ENCODE measurements at places on chromosomes 3 and 15.

DNA sequence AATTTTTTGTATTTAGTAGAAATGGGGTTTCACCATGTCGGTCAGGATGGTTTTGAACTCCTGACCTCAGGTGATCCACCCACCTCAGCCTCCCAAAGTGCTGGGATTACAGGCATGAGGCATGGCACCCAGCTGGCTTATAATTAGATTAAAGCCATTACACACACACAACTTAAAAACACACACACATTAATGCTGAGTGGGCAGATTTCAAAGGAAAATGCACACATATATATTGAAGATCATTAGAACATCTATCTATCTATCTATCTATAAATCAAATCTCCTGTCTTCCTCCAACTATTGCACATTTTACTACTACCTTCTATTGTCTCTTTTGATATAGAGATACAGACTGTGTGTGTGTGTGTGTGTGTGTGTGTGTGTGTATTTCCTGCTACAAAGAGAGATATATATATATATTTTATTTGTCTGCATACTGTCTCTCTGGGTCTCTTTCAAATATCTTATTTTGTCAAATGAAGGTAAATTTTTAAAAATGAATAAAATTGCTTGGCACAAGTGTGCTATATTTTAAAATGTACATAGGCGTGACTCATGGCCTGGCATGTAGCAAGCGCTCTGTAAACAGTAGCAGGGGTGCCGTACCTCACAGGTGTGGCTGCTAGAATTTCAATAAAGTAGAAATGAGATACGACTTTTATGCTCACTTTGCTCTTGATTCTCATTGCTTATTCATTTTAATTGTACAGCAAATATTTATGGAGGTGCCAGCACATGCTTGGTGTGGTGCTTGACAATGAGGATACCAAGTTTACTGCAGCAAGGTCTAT is 655.8 kb downstream of the AGBL1 start:
- no peak for DNase-seq

DNA sequence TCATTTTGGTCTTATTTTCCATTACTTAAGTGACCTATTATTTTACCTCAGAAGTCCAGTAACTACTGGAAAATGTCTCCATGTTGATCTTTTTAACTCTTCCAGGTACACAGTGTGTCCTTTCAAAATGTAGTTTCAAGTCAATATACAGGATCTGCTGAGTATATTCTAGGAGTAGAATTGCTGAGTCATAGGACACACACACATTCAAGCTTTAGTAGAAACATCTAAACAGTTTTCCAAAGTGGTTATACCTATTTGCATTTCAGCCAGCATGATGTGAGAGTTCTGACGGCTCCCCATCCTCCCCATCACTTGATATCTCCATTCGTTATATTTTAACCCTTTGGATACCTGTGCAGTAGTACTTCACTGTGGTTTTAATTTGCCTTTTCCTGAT is 271.9 kb downstream of the MCTP2 start:
- no peak for DNase-seq

- no peak for DNase-seq
These were observed 35.6 kb upstream of the RASGRP1 start for GRCh38 chr15:38600236-38600635.

- DNase-seq = no peak
These were observed 327.3 kb upstream of the GBE1 start for GRCh38 chr3:82088749-82089148.

GRCh38 chr3:134228035-134228434 is 22.6 kb downstream of the RYK start:
- DNase-seq = no peak

DNA sequence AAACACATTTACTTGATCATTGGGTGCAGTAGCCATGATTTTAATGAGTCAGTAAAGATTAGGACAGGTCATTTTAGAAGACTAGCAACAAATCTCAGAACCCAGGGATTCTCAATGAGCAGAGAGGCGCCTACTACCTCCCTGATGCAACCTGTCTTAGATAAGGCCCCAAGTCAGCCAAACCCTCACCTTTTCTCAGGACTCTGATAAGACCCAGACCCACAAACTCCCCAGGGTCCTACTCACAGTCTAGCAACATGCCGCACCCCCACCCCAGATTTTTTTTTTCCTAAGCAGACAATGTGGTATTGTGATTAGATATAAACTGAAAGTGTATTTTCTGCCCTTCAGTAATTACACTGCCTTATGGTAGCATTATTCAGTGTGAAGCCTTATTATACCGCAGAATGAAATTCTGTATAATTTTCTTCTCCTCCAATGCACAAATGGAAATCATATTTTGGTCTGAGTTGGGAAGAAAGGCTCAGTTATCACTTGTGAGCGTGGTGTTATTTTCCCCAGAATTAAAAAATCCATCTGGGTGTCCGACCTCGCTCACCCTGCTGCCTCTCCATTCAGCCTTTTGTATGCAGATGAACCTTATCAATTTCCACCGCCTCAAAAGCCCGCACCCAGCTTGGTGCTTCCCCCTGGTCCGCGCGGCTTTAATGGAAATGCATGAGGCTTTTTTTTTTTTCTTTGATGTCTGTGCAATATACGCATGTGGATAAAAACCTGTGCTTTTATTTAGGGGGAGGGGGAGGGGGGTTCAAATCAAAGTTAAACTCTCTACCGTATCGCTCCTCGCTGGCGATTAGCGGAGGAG is 122.0 kb upstream of the SOX14 start:
- no peak for DNase-seq

GRCh38 chr3:127015282-127016042 is 32.5 kb downstream of the PLXNA1 start:
- DNase-seq = no peak

GRCh38 chr3:64238971-64239667 is 13.9 kb upstream of the PRICKLE2 start:
- DNase-seq = no peak

DNA sequence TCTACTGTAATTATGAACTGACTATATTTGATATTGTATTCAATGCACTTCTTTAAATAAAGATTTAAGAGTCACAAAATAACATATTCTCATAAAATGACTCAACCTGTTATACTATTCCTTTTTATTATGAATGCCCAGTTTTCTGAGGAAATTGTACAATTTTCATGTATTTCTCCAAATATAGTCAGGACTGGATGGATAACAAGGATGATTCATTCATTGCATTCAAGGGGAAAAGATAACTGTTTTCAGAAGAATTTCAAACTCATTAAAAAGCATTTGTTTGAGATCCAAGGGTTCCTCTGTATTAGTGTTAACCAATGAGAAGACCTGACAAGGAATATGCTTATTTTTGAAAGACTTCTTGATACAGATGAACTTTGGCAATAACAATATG is 163.7 kb downstream of the MEIS2 start:
- no peak for DNase-seq

GRCh38 chr15:75597667-75598341 is 18.7 kb upstream of the PTPN9 start:
- DNase-seq = no peak

- no peak for DNase-seq
These were observed 109.4 kb upstream of the MBNL1 start for GRCh38 chr3:152159328-152159727.

DNA sequence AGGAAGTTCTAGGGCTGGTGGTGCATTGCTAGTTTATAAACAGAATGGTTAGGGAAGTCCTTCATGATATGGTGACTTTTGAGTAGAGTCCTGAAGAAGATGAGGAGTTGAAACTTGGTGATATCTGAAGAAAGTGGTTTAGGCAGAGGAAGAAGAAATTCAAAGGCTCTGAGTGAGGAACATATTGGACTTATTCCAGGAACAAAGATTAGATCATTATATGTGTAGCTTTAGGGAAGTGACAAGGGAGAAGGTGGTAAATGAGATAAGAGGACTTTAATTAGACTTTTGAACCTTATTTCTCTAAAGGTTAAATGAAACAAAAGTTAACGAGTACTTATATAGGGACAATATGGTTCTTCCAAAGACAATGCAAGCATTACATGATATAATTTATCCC is 286.7 kb downstream of the DOCK3 start:
- DNase-seq = peak; percentile 45

GRCh38 chr3:110430146-110430545 is 641.5 kb upstream of the NECTIN3 start:
- no peak for DNase-seq

GRCh38 chr15:58268746-58269267 is 130.6 kb downstream of the AQP9 start:
- no peak for DNase-seq

- peak; percentile 70 for DNase-seq
These were observed at the start of gene ABCC5 for GRCh38 chr3:184017672-184018423. Gene ABCC5 (minus strand): TSS chr3:184017884. CDS start chr3:184014392, 3,492 bp downstream.

GRCh38 chr3:9976721-9977709 is 9.6 kb downstream of the EMC3 start:
- DNase-seq = no peak

DNA sequence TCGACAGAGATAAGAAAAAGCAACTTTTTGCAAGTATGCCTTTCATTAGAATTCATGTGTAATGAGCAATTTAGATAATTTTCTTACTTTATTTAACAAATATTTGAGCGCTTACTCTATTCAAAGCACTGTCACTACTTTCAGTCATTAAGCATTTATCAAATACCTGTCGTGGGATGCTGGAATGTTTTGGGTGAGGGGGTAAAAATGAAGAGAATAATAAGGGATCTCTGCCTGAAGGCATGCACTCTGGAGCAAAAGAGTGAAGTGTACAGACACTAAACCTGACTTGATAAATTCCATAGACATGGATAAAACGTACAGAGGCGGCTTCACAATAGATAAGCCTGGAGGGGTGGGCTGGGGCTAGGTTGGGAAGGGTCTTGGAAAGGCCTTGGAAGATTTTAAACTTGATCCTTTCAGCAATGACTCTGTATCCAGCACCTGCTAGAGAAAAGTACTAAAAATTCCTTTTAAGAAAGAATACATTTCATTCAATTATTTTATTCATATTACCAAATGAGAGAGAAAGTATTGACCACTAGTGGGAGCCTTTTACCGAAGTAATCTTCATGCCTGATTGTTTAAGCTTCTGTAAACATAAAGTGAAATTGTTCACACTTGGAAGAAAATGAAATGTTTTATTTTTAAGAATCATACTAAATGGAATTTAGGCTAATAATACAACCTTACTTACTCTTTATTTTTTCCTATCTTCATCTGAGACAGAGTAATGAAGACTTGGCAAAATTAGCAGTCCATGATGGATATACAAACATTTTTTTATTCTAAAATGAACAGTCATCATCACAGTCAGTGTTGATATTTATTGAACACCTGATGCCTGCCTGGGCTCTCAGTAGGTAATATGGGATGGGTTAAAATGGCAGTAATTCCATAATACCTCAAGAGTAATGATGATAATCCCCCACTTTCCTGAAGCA is 113.2 kb downstream of the PPP2R3A start:
- no peak for DNase-seq

GRCh38 chr3:12380461-12380860 is 91.6 kb downstream of the PPARG start:
- no peak for DNase-seq

- no peak for DNase-seq
These were observed 344.6 kb upstream of the PROK2 start for GRCh38 chr3:72129501-72130094.

- no peak for DNase-seq
These were observed 24.6 kb downstream of the COL8A1 start for GRCh38 chr3:99662838-99663570.

- no peak for DNase-seq
These were observed 465.8 kb downstream of the FOXP1 start for GRCh38 chr3:71117572-71118247.

- no peak for DNase-seq
These were observed 115.9 kb upstream of the PRR20G start for GRCh38 chr3:127403795-127404194.

DNA sequence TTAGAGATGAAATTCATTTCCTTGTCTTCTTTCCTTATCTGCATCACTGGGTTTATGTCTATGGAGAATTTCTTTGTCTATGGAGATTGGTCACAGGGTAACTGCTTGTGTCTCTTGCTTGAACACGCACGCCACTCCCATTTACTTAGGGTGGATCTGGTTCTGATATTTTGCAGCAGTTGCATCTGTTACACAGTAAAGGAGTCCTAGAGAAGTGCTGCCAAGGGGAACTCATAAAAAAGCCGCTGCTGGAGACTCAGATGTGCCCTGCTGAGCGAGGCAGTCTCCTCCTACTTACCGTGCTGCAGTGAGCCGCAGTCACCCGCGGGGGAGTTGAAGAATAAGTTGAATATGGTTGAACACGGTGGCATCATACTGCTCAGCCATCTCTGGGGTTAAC is 105.2 kb upstream of the KLHL25 start:
- no peak for DNase-seq

DNA sequence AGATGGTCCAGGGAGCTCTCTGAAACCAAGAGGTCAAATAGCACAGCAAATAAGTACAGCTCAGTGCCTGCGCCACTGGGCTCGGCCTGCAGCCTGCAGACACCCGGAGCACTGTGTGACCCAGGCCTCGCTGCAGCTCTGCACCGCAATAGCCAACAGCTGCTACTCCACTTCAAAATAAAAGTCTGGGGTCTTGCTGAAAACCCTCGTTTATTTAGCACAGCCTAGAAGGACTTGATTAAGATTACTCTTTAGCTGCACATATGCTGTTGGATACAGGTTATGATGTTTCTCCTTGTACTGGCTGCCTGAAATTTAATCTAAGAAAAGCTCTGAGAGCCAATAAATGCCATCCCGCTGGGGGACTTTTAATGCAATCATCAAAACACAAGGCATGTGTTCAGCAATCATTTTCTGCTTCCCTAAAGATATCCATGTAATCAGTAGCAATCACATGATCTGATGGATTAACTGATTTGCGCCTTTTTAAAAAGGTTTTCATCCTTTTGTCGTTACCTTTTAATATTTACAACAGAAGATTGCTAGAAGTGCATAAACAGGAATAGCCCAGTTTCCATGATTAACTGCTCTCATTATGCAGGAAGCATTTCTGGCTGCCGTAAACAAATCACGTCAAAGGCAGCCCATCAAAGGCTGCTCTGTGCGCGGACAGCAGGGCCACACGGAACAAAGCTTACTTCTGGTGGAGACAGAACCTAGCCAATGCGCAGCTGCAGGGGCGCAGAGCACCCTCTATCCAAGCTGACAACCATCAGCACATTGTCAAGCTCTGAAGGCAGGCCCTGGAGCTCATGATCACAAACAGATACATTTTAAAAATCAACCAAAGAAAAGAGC is 58.8 kb downstream of the CLASP2 start:
- peak; percentile 35 for DNase-seq

Measured in bone marrow (tissue), 2 donors.